CD4-positive, alpha-beta T cell treated with Interleukin-1 beta for 1 hour (primary cell): ENCODE measurements at places on chromosomes 6 and 20.

- no peak for DNase-seq
Measured at GRCh38 chr20:59033093-59033492, 958 bp upstream of the ATP5F1E start.

GRCh38 chr20:36573103-36573797 lies at the start of gene TGIF2:
Gene TGIF2, plus strand, starts transcription at chr20:36573597. Its CDS starts 5,178 bp downstream, at chr20:36578775.
- DNase-seq, result peak; percentile 94

- DNase-seq, result no peak
Measured at GRCh38 chr20:63134201-63134612, 81.7 kb downstream of the YTHDF1 start.

DNA sequence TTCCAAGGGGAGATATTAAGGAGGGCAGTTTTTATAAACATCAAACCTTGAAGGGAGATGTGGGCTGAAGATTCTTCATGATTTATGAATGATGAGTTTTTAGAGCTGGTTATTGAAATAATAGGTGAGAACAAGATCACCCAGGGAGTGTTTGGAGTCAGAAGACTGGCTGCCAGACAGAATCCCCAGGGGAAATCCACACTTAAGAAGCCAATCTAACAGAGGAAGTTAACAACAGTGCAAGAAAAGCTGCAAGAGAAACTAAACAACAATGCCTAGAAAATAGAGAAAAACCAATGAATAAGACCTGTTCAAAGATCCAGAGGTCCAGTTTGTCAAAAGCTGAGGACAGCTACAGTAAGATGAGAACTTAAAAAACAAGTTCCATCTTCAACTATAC lies 167.9 kb upstream of the MAN1A1 start:
- DNase-seq, result no peak

DNA sequence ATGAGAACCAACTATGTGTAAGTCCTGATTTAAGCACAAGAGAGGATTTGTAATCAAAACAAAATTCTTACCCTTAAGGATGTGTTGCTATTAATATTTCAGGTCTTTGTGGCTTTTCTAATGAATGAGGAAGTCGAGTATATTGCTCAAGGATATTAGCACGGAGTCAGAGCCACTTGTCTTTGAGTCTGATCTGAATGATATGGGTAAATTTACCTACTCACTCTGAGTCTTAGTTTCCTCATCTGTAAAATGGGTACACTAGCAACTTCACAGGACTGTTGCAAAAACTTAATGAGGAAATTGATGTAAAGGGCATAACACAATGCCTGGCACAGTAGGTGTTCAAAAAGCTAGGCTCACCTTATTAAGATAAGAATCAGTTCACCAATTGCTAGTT lies 30.0 kb upstream of the QKI start:
- DNase-seq, result no peak

DNA sequence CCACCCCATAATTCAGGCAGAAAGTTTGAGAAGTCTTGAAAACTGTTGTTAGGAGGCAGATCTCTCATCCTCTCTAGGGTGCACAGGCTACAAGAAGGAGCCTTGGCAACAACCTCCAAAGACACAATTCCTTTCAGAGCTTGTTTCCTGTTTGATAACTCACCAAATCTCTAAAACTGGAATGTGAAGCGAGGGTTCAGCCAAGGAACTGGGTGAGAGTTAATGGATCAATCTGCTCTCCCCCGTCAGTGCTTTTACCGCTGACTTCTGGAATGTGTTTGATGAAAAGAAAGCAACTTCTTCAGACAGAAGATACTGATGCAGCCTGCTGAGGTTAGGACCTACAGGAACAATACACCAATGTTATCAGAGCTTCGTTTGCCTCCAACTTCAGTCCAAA lies 171.8 kb upstream of the BMP2 start:
- DNase-seq, result no peak

GRCh38 chr6:147855803-147856482 lies 347.5 kb downstream of the SAMD5 start:
- no peak for DNase-seq

GRCh38 chr6:139676718-139677117 lies 302.3 kb upstream of the CITED2 start:
- DNase-seq, result no peak

DNA sequence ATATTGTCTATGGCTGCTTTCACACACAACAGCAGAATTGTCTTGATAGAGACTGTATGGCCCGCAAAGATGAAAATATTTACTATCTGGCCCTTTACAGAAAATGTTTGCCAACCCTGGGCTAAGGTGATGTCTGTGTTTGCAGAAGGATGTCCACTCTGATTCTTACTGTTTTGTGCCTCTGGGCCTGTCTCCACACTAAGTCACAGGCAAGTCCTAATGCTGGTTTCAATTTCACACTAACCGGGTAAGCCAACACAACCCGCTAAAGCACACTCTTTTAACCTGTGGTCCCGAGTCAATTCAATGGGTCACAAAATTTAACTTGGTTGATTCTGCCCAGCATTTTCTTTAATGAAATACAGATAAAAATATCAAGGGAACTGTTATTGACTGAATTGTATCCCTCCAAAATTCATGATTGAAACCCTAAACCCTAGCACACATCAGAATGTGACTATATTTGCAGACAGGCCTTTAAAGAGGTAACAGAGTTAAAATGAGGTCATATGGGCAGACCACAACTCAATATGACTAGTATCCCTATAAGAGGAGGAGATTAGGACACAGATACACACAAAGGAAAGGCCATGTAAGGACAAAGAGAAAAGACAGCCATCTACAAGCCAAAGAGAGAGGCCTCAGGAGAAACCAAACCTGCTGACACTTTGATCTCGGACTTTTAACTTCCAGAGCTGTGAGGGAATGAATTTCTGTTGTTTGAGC lies 78.4 kb downstream of the FYN start:
- DNase-seq, result no peak

GRCh38 chr6:164010441-164011103 lies 596.1 kb downstream of the QKI start:
- no peak for DNase-seq

GRCh38 chr6:123321020-123321419 lies 315.7 kb downstream of the TRDN start:
- DNase-seq, result no peak

DNA sequence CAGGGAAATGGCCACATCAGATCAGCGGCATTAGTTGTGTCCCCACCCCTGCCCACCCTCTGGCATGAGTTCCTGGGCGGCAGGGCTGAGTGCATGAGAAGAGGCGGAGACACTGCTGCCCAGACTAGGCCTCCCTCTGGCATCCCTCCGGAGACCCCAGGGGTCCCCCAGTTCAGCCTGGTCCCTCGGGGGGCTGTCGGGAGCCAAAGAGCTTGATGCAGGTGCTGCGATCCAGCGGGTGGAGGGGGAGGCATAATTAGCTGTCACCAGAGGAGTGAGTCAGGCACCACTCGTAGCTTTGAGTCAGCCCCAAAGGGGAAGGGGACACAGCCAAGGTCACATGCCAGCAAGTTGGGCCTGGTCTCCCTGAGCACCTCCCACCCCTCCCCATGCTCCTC lies 34.5 kb downstream of the DLGAP4 start:
- DNase-seq, result no peak

DNA sequence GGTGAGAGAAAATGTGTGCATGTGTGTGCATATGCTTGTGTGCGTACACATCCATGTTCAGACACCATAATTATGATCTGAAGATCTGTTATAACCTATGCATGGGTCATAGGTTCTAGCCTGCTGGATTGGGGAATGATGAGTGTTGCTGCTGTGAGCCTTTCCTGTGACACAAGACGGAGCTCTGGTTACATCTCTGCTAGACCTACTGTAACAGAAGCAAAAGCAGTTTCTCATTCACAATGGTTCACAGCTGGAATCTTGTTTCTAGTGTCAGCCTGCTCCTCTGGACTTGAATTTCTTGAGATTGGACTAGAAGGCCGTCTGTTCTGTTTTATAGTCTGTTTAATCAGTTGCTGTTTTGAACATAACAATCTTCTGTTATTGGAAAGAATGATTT lies 40.1 kb downstream of the DEFB114 start:
- DNase-seq, result no peak

DNA sequence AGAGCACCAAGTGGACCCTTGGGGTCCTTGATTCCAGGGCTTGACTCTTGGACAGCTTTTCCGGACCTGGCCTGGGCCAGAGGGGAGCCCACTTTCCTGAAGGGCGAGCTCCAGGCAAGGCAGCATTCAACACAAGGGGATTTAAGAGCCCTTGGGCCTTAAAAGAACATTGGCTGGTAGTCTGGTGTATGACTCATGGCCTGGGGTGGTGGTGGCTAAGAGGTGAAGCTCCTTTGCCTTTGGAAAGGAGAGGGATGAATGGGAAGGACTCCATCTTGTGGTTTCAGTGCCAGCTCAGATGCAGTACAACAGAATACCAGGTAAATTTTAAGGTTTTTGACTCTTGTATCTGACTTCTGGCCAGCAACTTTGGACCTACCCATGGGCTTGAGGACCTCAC lies 760.7 kb downstream of the GRIK2 start:
- no peak for DNase-seq

DNA sequence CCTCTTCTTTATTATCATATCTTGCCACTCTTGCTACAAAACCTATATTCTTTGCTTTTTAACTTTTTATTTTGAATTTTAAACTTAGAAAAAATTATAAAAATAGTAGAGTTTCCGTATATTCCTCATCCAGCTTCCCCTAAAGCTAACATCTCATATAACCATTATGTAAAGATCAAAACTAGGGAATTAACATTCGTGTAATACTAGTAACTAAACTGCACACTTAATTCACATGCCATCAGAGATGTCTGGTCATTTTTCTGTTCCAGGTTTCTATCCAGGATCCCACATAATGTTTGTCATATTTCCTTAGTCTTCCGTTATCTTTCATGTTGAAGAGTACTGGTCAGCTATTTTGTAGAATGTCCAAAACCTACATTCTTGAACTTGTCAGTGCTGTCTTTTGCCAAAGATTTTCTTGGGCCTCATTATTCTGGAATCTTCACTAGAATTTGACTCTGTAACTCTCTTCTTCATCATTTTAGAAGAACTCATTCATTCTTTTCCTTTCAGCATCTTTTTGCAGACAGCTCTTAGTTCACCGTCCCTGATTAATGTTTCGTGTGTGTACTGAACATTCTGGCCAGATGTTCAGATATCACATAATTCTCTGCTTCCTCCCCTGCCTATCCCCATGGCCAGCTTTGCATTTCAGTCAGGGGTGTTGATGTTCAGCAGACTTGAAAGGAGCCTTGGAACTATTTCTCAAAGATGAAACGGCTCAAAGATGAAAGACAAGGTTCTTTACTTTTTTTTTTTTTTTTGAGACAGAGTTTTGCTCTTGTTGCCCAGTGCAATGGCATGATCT lies 9.4 kb downstream of the CTNNBL1 start:
- DNase-seq, result no peak

DNA sequence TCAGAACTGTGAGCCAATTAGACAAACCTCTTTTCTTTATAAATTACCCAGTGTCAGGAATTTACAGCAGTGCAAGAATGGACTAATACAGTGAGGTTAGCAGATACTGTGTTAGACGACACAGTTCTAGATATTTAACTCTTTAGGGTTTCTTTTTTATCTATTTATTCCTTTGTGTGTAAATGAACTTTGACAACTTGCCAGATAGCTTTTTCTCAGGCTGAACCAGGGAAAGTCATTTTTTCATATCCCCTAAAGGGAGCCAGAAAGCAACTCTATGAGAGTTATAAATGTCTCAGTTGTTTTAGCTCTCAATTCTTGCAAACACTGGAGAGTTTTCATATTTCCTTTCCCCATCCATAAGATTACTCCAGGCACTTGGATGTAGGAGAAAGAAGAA lies 277.3 kb downstream of the PHF3 start:
- DNase-seq, result no peak

GRCh38 chr20:45872626-45873025 lies 8.4 kb upstream of the ZSWIM1 start:
- DNase-seq, result no peak

DNA sequence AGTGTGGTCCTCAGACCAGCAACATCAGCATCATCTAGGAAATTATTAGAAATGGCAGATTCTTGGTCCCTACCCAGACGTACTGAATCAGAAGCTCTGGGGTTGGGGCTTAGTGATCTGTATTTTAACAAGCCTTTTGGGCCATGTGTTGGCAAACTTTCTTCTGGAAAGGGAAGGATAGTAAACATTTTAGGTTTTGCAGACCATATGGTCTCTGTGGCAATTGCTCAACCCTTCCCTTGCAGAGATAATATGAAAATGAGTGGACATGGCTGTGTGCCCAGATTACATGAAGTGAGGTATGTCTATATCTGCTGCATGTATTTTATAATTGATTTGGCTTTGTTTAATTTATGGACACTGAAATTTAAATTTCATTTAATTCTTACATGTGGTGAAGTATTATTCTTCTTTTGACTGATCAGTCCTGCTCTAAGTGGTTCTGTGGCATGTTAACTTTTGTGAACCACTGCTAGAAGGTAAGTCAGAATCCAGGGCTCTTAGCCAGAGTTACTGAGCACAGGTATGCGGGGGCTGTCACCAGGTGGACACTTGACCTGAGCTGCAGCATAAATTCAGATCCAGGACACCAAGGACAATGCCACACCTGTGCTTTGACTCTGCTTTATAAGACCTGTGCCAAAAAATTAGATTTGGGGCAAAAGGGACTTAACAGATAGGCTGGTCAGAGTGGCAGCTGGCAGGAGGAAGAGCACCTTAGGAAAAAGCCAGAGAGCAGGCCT lies 43.2 kb downstream of the LY86 start:
- DNase-seq, result no peak

- DNase-seq, result no peak
Measured at GRCh38 chr20:43901296-43901695, 13.4 kb upstream of the TOX2 start.

GRCh38 chr6:14996892-14997291 lies 249.0 kb upstream of the JARID2 start:
- no peak for DNase-seq

DNA sequence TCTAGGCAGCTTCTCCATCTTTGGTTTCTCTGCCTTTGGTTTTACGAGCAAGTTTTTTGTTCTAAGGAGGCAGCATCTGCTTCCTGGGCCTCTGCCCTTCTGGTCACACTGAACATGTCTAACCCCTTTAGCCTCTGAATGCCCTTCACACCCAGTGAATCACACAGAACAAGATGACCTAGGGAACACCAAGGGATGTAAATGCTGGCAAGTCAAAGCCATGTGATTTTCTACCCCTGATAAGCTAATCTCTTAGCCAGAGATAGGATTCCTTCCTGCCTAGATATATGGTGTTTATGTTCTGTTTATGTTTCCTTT lies 7.2 kb upstream of the BPIFB6 start:
- DNase-seq, result no peak
